Right kidney (tissue), 9 donors: ENCODE measurements at places on chromosomes 11 and 22.

DNA sequence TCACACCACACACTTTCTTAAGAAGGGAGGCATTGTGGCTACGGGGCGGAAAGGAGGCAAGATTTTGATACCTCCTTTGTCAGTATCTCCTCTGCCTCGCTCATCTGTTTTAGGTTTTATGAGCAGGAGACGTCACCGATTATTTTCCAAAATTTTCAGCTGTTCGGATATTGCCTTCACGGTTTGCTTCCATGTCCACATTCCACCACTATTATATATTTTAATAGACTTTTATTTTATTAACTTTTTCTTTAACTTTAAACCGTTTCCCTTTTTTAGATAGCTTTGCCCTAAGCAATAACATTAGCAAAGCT, 33.7 kb upstream of the CREB3L1 start:
- DNase-seq, result no peak

- no peak for DNase-seq
Observed at GRCh38 chr11:59669611-59670009, 773 bp upstream of the PATL1 start.

- DNase-seq, result no peak
Observed at GRCh38 chr11:36818410-36818809, 220.4 kb upstream of the RAG2 start.

DNA sequence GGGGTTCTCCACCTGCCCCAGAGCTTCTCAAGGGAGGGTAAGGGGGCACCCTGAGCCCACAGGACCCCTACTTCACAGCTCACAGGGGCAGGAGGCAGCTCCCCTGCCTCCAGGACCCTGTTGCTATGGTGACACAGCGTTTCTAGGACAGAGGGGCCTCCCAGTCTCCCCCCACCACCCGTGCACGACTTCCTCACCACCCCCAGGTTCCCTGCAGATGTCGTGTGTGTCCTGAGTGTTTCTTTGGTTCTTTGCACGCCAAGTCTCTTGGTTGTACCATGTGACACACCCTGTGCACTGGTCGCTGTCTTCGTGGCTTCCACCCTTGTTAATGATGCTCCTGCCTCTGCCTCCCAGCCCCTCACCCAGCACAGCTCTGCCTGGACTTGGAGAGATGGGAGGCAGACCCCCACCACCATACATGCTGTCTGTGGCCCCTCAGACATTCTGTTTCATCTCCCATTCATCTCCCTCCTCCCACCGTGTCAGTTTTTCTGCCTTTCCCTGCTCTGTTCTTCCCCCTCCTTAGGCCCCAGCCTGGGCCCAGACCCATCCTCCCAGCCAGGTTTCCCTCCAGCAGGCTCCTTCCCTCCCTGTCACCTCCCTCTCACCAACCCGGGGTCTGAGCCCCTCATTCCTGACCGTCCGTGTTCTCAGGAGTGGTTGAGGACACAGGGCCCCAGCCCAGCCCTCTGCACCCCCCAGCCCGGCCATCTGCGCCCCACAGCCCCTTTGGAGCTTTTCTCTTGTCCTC, 24.5 kb upstream of the RAB1B start:
- DNase-seq, result no peak

- no peak for DNase-seq
Observed at GRCh38 chr11:73729594-73730206, 31.2 kb downstream of the RAB6A start.

- DNase-seq, result no peak
Observed at GRCh38 chr11:3035333-3035732, 21.9 kb downstream of the CARS1 start.

GRCh38 chr22:42134100-42135020, 3.8 kb upstream of the CYP2D6 start:
- no peak for DNase-seq

DNA sequence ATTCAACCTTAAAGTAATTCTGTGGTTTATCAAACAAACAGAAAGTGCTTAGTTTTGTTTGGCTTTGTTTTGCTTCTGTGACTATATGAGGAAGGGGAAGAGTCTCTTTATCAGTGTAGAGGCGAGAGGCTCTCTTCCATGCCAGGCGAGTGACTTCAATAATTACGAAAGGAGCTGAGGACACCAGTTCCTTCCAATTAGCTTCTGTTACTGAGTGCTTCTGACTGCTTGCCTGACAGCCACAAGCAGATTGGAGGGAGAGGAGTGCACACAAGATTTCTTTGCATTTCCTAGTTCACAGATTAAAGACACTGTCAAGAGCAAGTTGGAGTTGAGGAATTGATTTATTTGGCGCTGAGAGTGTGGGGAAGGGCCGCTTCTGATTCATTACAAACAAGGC, 1484.5 kb upstream of the TENM4 start:
- DNase-seq, result no peak

GRCh38 chr11:39174196-39174595, 2285.3 kb downstream of the LRRC4C start:
- no peak for DNase-seq

GRCh38 chr11:64809781-64810241, 540 bp downstream of the MEN1 start:
- DNase-seq, result peak; percentile 61

GRCh38 chr11:34647532-34647931, 26.6 kb downstream of the EHF start:
- DNase-seq, result no peak

GRCh38 chr11:105449100-105449734, 160.7 kb upstream of the GRIA4 start:
- DNase-seq, result no peak

DNA sequence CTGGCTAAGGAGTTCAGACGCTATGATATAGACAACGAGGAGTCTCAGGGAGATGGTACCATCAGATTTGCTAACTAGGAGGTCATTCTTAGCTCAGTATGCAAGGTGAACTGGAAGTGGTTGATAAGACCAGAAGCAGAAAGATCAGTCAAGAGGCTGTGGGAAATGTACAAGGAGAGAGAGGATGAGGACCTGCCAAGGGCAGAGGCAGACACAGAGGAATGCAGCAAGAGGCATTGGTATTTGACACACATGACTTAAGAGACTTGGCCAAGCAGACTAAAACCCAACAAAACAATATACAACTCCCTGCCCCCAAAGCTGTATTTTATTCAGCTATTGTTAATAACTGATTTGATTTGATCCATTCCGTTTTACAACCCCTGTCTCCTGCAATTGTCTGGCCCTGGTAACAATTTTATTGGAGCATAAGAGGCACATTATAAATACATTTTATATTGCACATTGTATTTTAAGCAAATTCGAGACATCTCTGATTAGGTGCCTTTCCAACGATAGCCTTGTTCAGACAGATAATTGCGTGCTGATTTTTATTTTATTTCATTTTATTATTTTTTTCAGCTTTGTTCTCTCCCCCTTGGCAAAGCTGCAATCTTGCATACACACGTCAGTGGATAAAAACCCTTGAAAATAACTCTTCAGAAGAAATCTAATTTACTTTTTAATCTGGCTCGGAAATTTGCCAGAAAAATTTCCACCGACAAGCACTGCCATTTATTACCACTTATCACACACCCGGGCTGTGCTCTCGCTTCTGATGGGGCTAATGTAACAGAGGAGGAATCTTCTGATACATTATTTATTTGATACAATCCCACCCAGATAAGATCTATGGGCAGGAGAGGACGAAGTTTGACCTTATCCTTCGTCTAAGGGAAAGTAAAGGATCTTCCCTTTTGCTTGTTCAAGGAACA, 237.8 kb downstream of the NXPE2 start:
- DNase-seq, result no peak

GRCh38 chr22:37409459-37410050, 17.7 kb downstream of the ELFN2 start:
- DNase-seq, result no peak

- DNase-seq, result no peak
Observed at GRCh38 chr11:44957776-44958564, 7.3 kb upstream of the TP53I11 start.

DNA sequence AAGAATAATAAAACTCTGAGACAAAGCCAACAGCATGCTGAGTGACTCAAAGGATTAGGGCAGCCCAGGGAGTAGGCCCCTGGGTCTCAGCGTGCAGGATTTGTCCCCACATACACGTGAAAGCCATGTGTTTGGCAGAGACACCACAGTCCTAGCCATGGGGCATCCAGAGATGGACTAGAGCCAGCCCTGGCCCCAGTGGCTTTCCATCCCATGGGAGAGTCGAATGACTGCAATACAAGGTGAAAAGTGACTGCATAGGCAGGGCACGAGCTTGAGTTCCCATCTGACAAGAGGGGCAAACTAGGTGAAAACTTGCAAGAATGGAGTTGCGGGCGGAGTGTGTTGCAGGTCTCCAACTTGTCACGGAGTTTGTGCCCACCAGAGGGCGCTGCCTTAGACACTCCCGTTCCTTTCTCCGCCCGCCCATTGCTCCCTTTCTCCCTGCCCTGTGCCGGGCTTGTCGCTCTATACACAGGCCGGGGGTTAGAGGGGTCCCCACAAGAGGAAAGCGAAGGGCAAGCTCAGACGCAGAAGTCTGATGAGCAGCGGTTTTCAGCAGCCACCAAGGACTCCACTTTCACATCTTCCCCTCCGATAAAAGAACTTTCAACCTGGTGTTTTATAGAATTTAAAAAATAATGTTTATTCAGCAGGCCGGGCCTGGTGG, 24.2 kb downstream of the TSKU start:
- peak; percentile 64 for DNase-seq

DNA sequence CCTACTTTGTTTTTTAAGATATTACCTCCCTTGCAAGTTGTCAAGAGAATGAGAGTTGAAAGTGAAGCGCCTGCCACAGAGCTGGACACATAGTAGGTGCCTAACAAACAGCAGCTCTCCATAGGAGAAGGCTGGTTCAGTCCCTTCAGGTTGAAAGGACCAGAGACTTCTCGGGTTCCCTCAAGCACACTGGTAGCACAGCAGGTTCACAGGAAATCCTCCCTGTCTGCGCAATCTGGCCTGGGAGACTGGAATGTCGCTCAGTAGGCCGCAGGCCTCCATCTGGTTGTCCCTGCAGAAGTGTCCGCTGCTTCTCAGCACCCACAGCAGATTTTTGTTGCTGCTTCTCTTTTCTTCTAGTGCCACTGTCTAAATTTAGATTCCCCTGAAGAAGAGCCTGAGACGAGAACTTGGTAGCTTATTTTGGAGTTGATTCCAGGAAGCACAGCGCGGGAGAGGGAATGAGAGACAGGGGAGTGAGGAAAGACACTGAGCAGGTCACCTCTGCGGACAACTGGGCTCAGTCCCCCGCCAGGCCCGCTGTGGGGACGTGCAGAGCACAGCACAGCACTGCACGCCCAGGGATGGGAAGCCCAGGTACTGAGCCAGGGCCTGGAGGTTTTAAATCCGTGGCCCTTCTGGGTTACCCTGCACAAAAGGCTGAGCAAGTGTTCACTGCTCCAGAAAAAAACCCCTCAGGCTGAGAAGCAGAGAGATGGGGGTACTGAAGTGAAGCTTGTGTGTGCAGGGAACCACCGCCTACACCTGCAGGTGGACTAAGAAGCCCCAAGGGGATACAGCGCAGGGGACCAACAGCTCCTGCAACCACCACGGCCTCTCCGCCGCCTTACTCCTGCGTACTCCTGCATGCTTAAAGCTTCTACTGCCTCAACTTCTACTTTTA, 31.6 kb downstream of the RBX1 start:
- no peak for DNase-seq

DNA sequence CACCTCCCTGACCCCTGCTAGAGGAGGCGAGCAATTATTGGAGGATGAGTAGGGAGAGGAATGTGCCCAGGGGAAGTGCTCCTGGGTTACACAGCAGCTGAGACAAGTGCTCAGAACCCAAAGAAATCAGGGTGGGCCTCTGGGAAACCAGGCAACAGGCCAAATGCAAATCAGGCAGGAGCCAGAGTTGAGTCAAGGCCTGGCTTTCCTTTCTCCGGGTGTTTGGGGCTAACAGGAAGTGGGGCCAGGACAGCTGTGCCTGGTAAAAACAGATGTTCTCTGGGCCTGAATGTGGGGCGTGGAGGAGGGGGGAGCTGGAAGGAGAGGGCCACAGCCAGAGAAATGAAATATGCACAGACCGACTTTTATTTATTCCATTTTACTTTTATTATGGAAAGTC, 22.0 kb downstream of the MFNG start:
- no peak for DNase-seq

DNA sequence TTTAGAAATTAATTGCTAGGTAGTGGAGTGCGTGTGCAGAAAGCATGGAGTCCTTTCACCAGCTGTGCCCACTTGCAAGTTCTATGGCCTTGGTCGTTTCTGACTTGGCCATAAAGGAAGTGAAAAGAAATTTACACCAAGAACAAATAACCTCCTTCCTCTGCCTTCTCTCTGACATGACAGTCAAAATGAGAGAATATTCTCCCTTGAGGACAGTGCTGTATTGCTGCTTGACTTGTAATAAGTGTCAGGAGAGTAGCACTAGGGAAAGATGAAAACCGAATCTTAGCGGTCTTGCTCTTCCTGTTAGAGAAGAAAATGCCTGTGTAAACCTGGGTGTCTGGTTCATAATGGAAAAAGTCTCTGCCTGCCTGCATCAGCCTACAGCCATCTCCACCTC, 333.1 kb upstream of the RAG2 start:
- no peak for DNase-seq

DNA sequence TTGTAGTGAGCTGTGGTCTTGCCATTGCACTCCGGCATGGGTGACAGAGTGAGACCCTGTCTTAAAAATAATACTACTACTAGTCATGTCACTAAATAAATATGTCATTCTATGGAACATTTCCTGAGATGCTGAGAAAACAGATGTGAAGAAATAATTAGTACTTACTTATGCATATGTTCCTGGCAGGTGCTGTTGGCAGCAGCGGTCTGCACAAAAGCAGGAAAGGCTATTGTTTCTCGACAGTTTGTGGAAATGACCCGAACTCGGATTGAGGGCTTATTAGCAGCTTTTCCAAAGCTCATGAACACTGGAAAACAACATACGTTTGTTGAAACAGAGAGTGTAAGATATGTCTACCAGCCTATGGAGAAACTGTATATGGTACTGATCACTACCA, 8.8 kb downstream of the ARCN1 start:
- DNase-seq, result no peak

GRCh38 chr11:133816146-133816870, 29.0 kb downstream of the SPATA19 start:
- no peak for DNase-seq

DNA sequence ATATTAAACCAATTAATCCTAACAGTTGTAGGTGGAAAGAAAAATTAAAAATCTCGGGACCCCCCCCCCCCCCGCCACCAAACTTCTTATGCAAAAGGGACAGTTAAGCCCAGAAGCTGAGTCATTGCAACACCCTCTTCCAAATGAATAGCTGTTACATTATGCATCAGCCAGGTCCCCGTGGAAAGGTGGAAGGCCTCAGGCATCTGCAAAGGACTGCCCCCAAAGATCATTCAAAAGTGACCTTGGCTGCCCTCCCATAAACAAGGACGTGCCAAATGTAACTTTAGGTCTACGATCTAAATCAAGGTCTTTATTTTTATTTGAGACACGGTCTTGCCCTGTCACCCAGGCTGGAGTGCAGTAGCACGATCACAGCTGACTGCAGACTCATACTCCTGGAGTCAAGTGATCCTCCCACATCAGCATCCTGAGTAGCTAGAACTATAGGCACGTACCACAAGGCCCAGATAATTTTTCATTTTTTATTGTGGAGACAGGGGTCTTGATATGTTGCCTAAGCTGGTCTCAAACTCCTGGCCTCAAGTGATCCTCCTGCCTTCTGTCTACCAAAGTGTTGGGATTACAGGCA, 22.8 kb downstream of the SYN3 start:
- no peak for DNase-seq
